ENCODE measurements at places on chromosomes 3 and 15.

- DNase-seq = no peak
These were observed 7.9 kb downstream of the ARRDC4 start for GRCh38 chr15:97968380-97968779.

GRCh38 chr3:2099779-2100191, 1.1 kb downstream of the CNTN4 start:
- DNase-seq = no peak

DNA sequence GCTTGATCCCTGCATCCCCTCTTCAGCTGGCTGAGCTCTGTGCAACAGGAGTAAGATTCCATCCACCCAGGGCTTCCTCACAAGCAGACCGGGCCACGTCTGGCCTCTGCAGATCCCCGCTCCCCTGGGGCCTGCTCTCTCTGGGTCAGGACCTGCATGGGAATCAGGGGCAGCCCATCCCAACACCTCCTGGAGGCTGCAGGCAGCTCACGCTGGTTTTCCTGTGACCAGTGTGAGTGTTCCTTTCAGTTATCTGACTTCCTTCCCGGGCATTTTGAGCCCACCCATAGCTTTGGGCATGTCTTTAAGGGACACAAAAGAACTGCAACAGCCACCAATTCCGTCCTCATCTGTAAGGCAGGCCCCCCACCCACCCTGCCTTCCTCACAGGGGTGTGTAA, 16.3 kb downstream of the NUP210 start:
- no peak for DNase-seq

DNA sequence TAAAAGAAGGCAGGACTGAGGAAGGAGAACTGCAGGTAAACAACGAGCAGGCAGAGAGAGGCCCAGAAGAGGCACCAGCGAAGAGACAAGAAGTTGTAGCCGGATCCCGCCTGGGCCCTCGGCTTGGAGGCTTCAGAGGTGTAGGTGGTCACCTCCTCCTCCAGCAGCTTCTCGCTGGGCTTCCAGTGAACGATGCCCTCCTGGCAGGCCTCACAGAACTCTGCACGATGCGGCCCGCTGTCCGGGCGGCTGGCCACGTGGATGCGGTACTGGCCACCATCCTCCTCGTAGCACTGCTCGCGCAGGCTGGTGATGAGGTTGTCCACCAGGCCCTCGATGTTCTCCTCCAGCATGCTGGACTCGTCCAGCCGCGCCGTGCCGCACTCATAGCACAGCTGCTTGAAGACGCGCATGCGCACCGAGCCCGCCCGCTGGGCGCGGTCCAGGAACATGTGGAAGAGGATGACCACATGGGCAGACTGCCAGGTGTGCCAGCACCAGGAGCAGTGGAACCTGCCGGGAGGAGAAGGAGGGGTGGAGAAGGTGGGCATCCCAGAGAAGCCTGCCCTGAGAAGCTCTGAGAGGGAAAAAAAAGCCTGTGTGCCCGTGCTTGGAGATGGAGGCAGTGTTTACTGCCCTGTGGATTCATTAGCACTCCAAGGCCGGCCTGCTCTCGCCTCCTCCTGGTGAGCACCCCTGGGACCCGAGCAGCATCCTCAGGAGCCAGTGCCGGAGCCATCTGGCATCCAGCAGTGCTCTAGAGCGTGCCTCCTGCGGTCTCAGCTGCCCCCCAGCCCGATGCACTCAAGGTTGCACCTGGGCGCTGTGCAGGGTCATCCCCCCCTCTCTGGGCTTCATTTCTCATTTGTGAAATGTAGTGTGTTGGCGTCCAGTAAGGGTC, 3.6 kb downstream of the RTP2 start:
- DNase-seq = no peak

GRCh38 chr15:89123181-89123525, 34.9 kb downstream of the ABHD2 start:
- DNase-seq = no peak

DNA sequence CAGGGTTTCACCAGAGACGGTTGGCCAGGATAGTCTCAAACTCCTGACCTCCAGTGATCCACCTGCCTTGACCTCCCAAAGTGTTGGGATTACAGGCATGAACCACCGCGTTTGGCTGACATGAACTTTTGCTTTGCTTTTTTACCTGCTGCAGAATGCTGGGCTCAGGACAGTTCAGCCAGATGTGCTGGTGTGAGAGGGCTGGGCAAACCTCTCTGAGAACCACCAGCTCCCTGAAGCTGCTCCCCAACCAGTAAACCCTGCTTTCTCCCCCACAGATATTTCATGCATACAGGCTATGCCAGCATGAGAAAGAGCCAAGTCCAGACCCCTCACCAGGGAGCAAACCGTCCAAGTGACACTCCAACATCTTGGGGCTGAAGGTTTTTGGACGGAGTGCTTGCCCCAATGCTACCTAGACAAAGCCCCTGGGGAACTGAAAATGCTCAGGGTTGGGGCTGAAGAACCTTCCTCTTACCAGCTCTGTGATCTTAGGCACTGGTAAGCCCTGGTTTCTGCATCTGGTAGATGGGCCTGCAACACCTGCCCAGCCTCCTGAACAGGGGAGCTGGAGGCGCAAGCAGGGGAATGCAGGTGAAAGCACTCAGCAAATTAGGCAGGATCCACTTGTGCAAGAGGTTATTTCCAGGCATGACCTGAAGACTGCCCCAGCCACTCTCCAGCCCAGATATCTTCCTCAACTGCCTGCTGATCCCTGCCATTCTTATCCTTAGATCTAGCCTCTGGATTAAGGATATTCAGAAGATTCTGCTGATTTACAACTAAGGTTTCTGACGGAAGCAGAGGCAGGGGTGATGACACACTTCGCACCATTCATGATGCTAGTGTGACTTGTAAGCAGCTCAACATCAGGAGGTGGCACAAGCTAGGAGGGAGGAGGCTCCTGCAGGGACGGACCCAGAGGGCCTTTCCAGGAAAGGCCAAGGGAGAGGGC, 78.8 kb downstream of the TLE3 start:
- DNase-seq = no peak

DNA sequence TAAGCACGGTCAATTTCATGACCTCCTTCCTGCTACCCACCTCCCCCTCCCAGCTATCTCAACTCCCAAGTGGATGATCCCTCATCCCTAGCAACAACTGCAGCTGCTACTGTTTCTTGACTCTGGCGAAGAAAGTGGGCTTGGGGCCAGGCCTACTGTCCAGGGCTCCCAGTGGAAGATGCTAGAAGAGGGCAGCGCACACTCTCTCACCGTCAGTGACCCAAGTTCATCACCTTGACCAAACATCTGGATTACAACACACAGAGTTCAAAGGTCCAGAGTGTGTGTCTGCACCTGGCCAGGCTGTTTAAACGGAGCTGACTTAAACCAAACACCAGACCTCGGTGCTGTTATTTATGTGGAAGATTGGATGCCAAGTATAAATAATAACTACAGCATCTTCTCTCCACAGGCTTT, 385.6 kb downstream of the SHQ1 start:
- no peak for DNase-seq

GRCh38 chr3:46524832-46525231, 27.1 kb downstream of the RTP3 start:
- DNase-seq = no peak

- no peak for DNase-seq
These were observed 5.9 kb downstream of the ACVR2B start for GRCh38 chr3:38459499-38460048.

DNA sequence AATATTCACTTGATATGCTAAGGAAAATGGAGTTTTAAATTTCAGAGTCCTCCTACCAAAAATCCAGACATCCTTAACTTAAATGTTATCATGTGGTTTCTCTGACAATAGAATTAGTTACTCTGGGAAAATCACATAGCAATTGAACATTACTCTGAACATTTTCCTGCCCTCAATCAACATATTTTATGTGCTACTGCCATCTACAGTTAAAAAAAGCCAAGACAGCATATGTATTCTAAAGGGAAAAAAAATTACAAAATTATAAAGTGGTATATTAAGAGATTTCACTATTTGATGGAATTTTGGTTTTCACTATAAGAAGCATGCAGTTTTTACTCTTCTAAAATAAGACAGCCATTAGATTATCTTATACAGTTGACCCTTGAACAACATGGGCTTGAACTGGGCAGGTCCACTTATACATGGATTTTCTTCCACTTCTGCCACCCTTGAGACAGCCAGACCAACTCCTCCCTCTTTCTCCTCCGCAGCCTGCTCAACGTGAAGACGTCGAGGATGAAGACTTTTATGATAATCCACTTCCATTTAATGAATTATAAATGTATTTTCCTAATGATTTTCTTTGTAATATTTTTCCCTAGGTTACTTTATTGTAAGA, 122.3 kb downstream of the ATP1B3 start:
- no peak for DNase-seq

GRCh38 chr15:60584355-60584998, 105.5 kb upstream of the ICE2 start:
- no peak for DNase-seq

GRCh38 chr3:69499899-69500421, 114.1 kb upstream of the FRMD4B start:
- DNase-seq = no peak

DNA sequence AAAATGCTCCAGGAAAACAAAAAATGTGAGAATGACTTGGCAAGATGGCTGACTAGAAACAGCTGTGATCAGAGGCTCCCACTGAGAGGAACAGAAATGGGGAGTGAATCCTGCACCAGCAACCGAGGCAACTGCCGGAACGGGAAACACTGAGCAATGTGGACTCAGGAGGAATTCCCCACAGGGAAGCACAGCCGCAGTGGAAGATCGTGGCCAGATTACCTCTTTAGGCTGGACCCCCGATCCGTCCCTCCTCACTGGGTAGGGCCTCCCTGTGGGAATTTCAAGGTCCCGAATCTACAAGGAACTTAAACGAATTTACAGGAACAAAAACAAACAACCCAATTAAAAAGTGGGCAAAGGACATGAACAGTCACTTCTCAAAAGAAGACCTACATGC, 385.2 kb upstream of the MCTP2 start:
- DNase-seq = no peak

DNA sequence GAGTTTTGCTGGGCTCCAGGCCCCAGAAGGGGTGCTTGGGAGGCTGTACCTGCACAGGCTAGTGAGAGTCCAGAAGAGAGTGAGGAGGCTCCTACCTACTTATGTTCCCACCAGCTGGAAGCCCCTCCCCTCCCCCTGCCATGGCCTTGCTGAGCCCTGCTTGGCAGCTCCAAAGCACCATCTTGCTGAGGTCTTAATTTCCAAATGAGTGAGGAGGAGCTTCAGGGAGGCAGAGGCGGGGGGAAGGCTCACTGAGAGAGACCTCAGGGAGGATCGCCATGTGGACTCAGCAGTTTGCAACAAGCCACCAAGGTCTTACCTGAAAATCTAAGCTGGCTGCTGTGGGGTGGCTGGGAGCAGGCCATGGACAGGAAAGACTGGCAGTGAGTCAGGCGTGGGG, 8.7 kb upstream of the CACNA2D2 start:
- DNase-seq = no peak

GRCh38 chr3:196050597-196050996, 31.3 kb downstream of the TFRC start:
- DNase-seq = no peak

GRCh38 chr3:25246913-25247312, 181.2 kb upstream of the RARB start:
- DNase-seq = no peak

- no peak for DNase-seq
These were observed 3.9 kb downstream of the MST1R start for GRCh38 chr3:49899815-49900214.

GRCh38 chr15:101482526-101483371, 6.8 kb downstream of the PCSK6 start:
- DNase-seq = no peak

GRCh38 chr3:111720681-111721380, 125.7 kb upstream of the ZBED2 start:
- DNase-seq = no peak

- DNase-seq = no peak
These were observed 722 bp downstream of the CACNA1D start for GRCh38 chr3:53495146-53495519.

- no peak for DNase-seq
These were observed 469.6 kb upstream of the PPP2R3A start for GRCh38 chr3:135495891-135496290.

GRCh38 chr15:66133247-66133885, 120.2 kb downstream of the MEGF11 start:
- DNase-seq = no peak

DNA sequence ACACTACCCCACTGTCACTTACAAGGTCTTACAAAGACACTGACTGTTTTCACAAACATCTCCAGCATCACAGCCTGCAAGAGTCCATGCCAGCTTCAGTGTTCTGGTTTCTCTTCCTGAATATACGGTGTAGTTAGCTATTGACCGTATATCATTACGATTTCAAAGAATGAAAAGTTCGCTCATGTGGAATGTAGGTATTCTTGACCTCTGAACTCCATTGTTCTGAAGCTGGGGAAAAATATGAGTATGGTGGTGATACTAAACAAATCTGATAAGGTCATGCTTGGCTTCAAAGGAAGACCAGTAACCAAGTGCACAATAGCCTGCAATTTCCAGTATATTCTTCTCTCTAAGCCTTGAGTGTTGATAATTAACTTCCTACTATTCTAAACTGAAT, 315.7 kb upstream of the WNT5A start:
- no peak for DNase-seq
